SJSA1 (cell line): ENCODE measurements at places on chromosomes 11 and 22. TPM values are rescaled to one million over a fixed set of nuclear protein-coding genes. Genes with fewer than 3 reads are reported as not detected.

DNA sequence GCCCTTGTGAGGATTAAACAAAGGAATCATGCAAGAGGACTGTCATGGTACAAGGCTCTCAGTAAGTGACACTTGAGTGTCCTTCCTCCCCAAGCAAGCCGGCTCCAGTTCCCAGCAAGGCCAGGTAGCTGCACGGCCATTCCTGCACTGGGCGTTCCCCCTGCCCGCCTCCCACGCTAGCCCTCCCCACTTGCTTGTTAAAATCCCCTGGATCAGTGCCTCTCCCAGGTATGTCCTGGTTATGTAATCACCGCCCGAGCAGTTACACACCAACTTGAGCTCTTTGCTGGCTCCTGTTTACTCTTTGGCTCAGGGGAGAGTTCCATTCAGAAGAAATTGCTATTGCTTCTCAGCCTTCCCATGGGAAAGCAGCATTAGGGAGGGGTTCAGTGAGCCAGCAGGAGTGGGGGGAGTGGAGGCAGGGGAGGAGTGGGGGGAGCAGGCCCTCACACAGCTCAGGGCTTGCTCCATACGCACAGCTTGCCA, 19.4 kb upstream of the MYEOV start:
- DNase-seq, result no peak

DNA sequence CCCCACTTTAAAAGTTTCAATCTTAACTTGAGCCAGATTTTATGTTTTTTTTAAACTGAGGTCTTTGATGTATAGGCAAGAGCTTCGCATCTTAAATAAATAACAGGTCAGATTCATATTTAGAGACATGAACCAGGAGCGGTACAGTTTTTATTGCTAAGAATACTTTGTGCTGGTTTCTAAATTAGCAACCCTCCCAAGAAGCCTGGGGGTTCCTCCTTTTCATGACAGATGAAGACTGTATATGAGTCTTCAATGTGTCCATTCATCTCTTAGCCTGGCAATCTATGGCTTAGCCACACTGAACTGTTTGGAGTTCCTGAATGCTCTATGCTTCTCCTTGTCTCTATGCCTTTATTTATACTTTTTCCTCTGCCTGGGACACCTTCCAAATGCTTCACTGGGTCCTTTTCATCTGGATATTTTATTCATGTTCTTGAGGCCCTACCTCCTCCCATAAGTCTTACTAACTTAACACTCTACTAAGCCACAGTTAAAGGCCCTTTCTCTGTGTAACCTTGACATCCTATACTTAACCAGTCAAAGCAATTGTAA, 338.6 kb downstream of the INSC start:
- no peak for DNase-seq

DNA sequence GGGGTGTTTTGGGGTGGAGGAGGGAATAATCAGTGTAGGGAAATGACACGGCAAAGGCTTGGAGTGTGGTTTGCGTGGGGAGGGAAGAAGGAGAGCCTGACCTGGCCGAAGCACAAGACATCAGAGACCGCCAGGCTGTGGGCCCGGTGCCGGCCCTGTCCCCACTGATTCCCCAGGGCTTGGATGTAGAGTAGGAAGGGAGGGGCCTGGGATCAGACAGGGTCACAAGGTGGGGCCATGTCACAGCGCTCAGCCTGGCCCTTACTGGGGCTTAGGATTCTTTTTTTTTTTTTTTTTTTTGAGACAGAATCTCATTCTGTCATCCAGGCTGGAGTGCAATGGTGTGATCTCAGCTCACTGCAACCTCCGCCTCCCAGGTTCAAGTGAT, 9.8 kb downstream of the PICK1 start:
- DNase-seq, result no peak

- DNase-seq, result peak; percentile 59
These were observed 17.7 kb upstream of the THRSP start for GRCh38 chr11:78045851-78046485.

- no peak for DNase-seq
These were observed 77.4 kb downstream of the GGTLC2 start for GRCh38 chr22:22721681-22722354.

DNA sequence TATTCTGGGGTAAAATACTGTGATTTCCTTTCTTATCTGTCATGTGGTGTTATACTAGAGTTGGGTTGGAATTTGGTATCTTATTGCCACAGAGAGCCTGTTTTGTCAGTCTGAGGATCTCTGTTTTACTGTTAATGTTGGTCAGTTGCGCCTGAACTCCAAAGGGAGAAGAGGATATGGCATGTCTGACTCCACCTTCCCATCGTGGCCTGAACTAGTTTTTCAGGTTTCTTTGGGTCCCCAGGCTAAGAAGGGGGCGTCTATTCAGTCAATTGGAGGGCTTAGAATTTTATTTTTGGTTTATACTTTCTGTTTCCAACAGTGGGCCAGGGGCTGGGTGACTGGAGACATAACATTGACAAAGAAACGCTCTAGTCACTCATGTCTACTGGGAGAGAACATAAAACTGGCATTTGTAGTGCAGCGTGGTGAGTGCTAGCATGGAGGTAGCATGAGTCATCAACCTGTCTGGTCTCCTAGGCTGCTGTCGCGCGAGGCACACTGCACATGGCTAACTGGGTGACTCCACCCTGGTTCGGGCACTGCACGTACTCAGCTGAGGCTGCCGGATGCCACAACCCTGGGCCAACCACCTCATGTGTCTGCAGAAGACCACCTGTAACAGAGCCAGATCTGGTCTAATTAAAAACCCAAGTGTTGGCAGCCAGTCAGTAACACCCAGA, 120.1 kb upstream of the OR9Q1 start:
- DNase-seq, result peak; percentile 15

- DNase-seq, result no peak
These were observed 73.4 kb downstream of the PPP6R3 start for GRCh38 chr11:68533945-68534344.

DNA sequence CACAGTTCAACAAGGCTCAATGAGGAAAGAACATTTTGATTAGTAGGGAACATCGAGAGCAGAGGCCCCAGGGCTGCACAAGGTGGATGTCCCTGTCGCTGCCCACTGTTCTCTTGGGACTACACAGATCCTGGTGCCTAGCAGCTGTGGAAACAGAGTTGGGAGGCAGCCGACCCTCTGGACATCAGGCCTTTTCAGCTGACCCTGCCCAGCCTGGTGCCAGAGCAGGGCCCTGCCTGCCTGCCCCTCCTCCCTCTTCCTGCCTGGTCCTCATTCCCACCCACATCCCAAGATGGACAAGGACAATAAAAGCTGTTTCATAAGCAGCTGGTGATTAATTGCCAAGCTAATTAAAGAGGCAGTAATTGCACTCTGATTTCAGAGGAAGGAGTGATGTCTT, 60.7 kb downstream of the NFAM1 start:
- DNase-seq, result no peak

- no peak for DNase-seq
These were observed 40.7 kb downstream of the ZNRF3 start for GRCh38 chr22:28923826-28924732.

- no peak for DNase-seq
These were observed 514.1 kb downstream of the CNTN5 start for GRCh38 chr11:99534812-99535211.

- no peak for DNase-seq
These were observed 138.1 kb downstream of the MAML2 start for GRCh38 chr11:96204721-96205459.

GRCh38 chr11:4699697-4700435, 2.2 kb upstream of the OR51E2 start:
- no peak for DNase-seq

- DNase-seq, result no peak
These were observed 33.1 kb downstream of the TCP11L1 start for GRCh38 chr11:33072465-33072864.

- DNase-seq, result no peak
These were observed 3.6 kb upstream of the SHANK2 start for GRCh38 chr11:71255800-71256479.

DNA sequence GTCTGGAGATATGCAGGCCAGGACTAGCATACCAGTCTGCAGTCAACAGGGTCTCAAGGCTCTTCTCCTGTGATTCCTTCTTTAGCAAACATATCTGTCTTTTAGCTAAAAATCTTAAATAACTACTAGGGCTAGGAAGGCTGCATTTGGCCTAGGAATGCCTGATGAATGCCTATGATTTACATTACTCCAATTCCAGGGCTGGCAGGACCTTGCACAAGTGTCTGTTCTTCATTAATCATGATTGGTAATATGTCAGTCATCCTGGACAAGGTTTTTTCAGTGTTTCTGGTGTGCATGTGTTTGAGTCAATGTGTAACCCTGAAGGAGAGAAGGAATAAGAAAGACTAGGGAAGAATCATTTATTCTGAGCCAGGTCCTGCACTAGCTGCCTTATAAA, 280.5 kb upstream of the NARS2 start:
- DNase-seq, result no peak

GRCh38 chr11:94144216-94144615, 15.6 kb downstream of the PANX1 start:
- no peak for DNase-seq

- no peak for DNase-seq
These were observed 3.3 kb upstream of the FXYD2 start for GRCh38 chr11:117827521-117828511.

- no peak for DNase-seq
These were observed 36.0 kb downstream of the ATXN10 start for GRCh38 chr22:45707605-45708004.

DNA sequence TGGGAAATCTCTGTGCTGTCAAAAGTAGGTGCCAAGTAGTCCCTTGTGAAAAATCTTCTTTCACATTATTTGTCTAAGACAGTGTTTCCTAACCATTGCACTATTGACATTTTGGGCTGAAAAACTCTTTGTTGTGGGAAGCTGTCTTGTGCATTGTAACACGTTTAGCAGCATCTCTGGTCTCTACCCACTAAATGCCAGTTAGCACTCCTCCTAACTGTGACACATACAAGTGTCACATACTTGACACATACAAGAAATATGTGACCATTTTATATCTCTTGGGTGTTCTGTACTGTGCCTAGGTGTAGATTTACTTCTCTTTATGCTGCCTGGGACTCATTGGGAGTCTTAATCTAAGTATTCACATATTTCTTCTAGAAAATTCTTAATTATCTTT, 57.8 kb downstream of the NXPE1 start:
- no peak for DNase-seq

GRCh38 chr11:96986516-96986915, 596.7 kb downstream of the JRKL start:
- DNase-seq, result no peak

DNA sequence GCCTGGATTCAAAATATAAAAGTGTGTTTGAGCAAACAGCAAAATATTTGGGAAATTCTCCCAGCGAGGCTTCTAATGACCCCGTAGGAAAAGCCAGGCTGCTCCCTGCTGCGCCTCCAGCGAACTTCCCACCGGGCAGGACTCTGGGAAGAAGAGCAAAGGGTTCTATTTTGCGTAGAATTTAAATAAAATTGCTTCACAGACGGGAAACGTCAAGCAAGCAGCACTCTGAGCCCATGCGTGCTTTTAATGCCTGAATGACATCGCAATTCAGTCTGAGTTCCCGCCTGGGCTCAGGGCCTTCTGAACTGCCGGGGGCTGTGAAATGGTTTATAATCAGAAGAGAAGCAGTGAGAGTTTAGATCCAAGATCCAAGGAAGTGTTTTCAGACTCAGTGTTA, 775.1 kb downstream of the BRD1 start:
- no peak for DNase-seq

GRCh38 chr11:12941671-12942070, 67.4 kb upstream of the RASSF10 start:
- no peak for DNase-seq

DNA sequence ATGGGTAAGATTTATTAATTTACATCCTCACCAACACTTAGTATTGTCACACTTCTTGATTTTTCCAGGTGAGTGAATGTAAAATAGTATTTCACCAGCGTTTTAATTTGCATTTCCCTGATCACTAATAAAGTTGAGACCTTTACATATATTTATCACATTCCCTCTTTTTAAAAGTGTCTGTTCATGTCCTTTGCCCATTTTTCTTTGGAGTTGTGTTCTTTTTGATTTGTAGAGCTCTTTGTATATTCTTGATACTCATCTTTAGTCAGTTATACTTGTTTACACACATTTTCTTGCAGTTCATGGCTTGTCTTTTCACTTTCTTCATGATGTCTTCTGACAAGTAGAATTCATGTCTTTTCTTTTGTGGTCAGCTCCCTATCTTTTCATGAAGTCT, 2.2 kb upstream of the PLAAT5 start:
- no peak for DNase-seq

GRCh38 chr11:11076276-11076675, 218.4 kb upstream of the ZBED5 start:
- no peak for DNase-seq

DNA sequence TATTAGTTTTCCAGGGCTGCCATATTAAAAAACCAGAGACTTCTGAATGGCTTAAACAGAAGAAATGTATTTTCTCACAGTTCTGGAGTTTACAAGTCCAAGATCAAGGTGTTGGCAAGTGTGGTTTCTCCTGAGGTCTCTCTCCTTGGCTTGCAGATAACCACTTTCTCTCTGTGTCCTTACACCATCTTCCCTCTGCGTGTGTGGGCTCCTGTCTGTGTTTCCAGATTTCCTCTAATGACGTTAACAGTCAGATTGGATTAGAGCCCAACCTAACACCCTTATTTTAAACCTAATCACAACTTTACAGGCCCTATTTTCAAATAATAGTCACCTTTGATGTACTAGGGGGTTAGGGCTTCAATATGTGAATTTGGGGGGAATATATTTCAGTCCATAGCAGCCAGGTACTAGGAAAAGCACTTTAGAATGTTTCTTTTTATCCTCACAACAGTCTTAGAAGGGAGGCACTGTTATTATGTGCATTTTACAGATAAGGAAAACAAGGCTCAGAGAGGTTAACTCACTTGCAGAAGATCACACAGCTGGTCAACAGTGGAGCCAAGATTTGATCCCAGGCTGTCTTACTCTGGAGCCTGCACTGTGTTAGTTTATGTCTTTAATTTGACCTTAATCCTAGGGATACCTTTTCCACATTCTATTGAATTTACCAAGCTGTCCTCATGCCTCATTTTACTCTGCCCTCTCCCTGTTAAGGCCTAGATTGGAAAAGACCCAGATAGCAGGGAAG, 116.4 kb upstream of the CRYBB3 start:
- DNase-seq, result no peak

GRCh38 chr11:132361011-132361550, 990.7 kb downstream of the NTM start:
- no peak for DNase-seq

DNA sequence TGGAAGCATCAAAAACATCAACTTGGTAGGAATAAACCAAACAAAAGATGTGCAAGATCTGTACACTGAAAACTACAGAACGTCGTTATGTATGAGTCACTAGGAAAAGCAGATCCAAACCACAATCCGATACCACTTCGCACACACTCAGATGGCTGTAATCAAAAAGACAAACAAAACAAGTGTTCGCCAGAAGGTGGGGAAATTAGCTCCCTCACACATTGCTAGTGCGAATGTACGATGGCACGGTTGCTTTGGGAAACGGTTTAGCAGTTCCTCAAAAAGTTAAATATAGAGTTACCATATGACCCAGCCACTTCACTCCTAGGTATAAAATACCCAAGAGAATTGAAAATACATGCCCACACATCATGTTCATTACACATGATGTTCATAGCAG, 14.8 kb upstream of the CARD10 start:
- DNase-seq, result peak; percentile 60

The PTPRCAP gene
- total RNA-seq, result 0.37 TPM in 1 of 2 replicates, not detected in the other

The PRAME gene
- 0.05 TPM in 1 of 2 replicates, not detected in the other for total RNA-seq

The AMPD3 gene
- 0.75 and 1.5 TPM in 2 replicates for total RNA-seq

The HRAS gene
- 47.3 and 52.3 TPM in 2 replicates for total RNA-seq

The PACSIN2 gene
- 98.3 and 100 TPM in 2 replicates for total RNA-seq

The MYO7A gene
- total RNA-seq, result not detected in 2 replicates

The TMEM191B gene
- 1.1 TPM in 1 of 2 replicates, not detected in the other for total RNA-seq

The CENPM gene
- total RNA-seq, result 26.2 and 51.9 TPM in 2 replicates

The MYO18B gene
- 0.11 and 0.63 TPM in 2 replicates for total RNA-seq

The SCGB2A2 gene
- not detected in 2 replicates for total RNA-seq

The OTOG gene
- not detected in 2 replicates for total RNA-seq

The SEPTIN3 gene
- not detected in 2 replicates for total RNA-seq
